Stimulated activated CD8-positive, alpha-beta memory T cell treated with anti-CD3 and anti-CD28 coated beads, Interleukin-7, amount 100 ng/mL, for 1 hour (primary cell): ENCODE measurements at places on chromosomes 13 and 19.
A peak's percentile ranks its signal among the peaks of the same experiment; 100 is the strongest.

- DNase-seq = no peak
Measured at GRCh38 chr19:13796301-13797057, 1.2 kb downstream of the ZSWIM4 start.

- DNase-seq = no peak
Measured at GRCh38 chr13:32176696-32177095, 138.5 kb downstream of the ZAR1L start.

DNA sequence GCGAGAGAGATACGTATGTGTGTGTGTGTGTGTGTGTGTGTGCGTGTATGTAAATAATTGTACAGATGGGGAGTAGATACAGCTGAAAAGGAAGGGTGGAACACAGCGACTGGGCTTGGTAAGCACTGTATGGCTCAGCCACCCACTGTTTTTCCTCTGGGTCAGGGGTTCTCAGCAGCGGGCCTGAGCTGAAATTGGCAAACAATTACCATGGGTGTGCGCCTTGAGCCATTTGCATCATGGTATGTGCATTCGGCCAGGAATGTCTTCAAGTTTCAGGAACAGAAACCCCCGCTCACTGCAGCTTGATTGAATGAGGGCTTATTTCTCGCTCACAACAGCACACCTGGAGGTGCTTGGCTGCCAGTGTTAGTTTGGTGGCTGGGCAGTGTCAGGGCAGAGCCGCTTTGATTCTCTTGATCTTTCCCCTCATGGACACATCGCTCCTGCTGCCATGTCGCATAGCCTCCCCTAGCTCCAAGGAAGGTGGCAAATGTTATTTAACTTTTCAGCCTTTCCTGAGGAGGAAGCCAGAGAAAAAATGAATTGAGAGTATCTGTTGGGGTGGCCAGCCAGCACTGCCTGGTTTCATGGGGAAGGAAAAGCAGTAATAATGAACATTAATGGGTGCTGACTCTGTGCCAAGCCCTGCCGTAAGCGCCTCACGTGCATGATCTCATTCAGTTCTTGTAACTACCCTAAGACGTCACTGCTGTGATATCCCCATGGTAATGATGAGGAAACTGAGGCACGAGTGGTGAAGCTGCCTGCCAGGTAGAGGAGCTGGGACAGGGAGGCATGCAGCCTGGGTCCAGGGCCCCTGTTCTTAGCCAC, 126.9 kb downstream of the SIPA1L3 start:
- no peak for DNase-seq

GRCh38 chr13:79593121-79593520, 112.2 kb downstream of the NDFIP2 start:
- DNase-seq = no peak

- DNase-seq = no peak
Measured at GRCh38 chr13:49561062-49561410, 24.3 kb downstream of the RCBTB1 start.

DNA sequence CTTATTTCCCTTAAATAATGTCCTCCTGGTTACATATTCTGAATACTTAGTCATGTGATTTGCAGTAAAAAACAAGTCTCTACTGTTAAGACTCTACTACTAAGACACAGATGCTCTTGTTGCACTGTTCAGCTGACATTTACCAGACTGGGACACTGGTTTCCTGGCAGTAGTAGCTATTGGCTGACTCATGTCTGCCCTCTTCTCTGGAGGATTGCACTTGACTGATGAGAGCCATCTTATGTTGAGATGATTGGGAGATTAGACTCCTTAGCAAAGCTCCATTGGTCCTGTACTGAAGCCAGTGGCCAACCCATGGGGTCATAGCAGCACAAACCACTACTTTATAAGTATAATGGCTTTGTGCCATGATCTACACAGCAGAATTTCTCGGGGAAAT, 1672.6 kb upstream of the PCDH20 start:
- no peak for DNase-seq

GRCh38 chr19:1860042-1860775, 3.2 kb downstream of the KLF16 start:
- no peak for DNase-seq

DNA sequence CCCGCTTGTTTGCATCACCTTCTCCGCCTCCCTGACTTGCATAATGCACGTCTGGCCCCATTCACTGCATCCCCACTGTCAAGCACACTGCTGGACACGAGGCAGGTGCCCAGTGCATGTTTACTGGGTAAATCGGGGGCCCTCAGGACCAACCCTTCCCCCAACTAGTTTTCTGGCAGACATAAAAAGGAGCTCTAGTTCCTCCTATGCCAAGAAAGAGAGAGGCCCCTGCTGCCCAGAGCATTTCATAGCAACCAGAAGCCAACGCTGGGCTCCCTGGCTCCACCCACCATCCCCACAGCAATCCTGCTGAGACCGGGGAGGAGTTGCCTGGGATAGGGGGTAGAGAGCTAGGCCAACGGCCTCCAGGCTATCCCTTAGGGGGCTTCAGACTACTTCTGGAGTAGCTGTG, 23.2 kb downstream of the ANKRD27 start:
- no peak for DNase-seq

DNA sequence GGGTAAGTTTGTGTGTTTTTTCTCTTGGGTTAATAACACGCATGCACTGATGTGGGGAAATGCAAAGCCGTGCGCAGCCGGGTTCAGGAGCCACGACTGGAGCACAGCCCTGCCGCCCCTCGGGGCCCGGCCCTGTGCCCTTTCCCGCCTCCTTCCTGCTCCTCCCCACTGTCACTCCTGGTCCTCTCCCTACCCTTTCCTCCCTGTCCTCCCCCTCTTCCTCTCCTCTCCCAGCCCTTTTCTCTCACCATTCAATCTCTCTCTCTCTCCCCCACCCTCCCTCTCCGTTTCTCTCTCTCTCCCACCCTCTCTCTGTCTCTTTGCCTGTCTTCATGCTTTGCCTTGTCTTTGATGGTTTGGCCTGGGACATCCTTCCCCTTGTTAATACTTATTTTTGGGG, 27.2 kb downstream of the PLEKHJ1 start:
- DNase-seq = no peak

- no peak for DNase-seq
Measured at GRCh38 chr13:39144941-39145533, 106.8 kb downstream of the NHLRC3 start.

GRCh38 chr19:39936622-39937021, 2.2 kb upstream of the FCGBP start:
- DNase-seq = no peak

GRCh38 chr19:48571378-48572162, 19.6 kb downstream of the SULT2B1 start:
- DNase-seq = no peak

GRCh38 chr19:5932146-5932545, 18.1 kb downstream of the CAPS start:
- no peak for DNase-seq

- DNase-seq = no peak
Measured at GRCh38 chr13:21568854-21569253, 35.1 kb downstream of the MICU2 start.

DNA sequence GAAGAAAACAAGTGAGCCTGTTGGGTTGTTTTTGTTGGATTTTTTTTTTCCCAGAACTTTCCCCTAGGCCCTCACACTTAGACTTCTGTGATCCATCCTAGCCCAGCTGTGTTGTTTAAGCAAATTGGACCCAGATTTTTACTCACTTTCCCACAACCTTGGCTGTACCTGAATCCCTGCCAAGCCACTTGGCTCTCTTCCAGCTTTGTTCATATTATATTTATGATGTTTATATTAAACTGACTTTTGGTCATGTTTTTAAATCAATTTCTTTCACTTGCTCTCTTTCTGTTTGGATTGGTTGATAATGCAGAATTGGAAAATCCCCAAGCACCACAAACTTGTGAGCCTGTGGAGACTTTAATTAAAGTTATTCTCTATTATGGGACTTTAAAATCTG, 16.6 kb downstream of the OLFM4 start:
- no peak for DNase-seq

- no peak for DNase-seq
Measured at GRCh38 chr19:1220976-1221903, 15.7 kb downstream of the STK11 start.

- DNase-seq = no peak
Measured at GRCh38 chr13:46810440-46810839, 13.5 kb upstream of the ESD start.

DNA sequence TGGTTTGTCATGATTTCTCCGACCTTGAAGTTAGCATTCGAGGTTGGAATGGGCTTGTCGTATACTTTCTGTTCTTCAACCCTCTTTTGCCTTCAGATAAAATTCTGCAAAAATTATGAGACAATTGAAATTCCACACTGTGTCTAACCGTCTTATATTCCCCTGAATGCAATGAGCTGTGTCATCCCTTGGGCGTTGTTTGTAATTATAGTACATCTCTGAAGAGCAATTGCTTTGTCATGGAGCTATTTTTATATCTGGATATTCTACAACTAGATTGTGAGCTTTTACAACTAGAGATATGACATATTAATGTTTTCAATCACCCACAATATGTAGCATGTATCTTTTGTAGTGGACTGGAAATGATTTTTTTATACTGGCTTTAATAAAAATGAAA, 631.8 kb upstream of the SLC10A2 start:
- no peak for DNase-seq

DNA sequence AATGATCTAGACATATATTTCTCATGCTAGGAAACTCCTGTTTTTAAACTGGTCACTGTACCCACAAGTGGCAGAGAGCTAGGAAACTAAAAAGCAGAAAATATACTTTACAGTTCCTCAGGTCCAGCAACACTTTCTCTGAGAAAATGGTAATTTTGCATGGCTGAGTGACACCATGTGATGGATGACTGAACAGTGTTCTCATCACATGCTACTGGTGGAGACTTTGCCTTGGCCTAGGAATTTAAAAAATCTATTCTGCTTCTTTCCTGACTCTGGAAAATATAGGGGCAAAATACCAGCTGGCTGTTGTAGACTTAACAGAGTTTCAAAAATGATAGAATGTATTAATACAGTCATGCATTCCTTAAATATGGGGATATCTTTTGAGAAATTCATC, 50.0 kb downstream of the LATS2 start:
- no peak for DNase-seq

- no peak for DNase-seq
Measured at GRCh38 chr13:71309905-71310304, 557.1 kb downstream of the DACH1 start.

- DNase-seq = no peak
Measured at GRCh38 chr13:30704596-30704995, 30.7 kb upstream of the ALOX5AP start.

GRCh38 chr19:18489627-18490184, 32.2 kb downstream of the ELL start:
- DNase-seq = no peak

DNA sequence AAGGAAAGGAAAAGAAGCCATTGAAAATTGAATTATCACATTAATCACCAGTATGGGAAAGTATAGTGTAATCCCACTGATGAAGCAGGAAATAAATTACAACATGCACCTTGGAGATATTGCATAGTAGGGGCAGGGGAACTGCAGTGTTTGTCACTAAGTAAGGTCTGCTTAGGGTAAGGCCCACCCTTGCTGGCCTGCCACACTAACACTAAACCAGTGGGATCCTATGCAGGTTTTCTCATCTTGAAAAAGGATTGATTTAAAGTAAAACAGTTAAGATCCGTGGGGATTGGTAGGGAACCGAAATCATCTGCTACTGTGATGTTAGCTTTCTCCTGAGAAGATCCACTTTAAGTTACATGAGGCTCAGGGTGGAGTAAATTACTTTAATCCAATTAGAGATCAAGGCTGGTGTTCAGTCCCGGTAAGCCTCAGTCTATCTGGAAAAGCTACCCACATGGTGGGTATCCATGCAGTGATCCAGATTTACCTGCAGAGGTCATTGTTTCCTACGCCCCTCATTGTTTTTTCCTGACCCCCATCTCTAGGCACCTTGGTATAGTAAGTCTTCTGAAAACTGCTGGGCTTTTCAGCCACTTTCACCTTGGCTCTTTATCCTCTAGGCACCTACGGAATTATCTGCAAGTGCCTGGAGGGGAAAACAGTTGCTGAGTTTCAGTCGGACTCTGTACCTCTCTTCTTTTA, 1014.9 kb upstream of the ATXN8OS start:
- no peak for DNase-seq

DNA sequence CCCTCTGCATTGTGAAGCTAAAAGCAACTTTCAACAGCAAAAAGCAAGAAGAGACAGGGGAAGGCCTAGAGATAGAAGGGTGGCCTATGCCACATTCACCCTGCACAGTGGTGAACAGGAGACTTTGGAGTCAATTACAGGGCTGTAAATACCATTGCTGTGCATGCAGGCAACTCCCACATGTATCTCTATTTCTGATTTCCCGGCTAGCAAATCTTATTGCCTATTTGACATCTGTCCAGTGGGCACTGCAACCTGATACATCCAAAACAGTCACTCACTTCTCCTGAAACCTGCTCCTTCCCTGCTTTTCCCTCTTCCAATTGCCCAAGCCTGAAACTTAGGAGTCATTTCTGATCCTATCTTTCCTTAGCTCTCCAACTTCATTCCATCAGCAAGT, 13.4 kb downstream of the RUBCNL start:
- no peak for DNase-seq

DNA sequence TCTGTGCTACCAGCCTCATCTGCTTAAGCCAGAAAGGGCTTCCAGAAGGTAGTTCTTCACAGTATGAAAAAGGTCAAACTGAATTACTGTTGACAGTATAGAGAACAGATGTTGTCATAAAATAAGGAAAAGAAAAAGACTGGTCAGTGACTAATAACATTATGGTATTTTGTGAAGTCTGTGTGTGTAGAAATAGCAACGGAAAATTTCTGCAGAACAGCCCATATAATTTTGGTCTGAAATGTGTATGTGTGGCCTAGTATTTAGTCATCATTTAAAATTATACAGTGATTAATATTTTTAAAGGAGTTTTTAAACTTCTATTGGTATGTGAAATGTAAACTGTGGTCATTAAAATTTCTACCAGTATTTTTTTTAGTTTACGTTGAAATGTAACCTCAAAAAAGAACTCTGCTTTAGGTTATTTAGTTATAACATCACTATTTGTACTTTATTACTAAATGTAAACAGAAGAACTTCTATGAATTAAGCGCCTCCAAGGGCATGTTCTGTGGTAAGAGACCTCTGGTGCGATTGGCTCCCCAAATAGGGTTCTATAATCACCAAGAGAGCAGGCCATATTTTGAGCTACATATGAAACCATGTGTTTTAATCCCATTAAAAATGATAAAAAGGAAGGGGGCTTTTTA, 3.3 kb upstream of the GPR183 start:
- DNase-seq = no peak

- DNase-seq = peak; percentile 13
Measured at GRCh38 chr13:112968380-112968909, 569 bp upstream of the MCF2L start.

DNA sequence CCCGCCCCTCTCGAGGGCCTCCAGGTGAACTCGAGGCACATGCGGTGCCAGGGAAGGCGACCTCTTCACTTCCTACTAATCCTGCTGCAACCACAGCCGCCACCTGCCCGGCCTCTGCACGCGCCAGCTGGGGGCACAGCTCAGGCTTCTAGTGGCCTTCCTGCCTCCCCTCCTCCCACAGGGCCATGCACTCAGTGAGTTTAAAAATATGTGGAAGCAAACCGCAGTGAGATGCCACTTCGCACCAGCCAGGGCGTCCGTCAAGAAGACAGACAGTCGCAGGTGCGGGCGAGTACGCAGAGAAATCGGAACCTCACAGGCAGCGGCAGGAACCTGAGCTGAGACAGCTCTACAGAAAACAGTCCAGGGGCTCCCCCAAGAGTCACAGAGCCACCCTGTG, 10.4 kb downstream of the LMNB2 start:
- no peak for DNase-seq

- DNase-seq = no peak
Measured at GRCh38 chr19:10454267-10454666, 33.9 kb downstream of the PDE4A start.
